ENCODE measurements at places on chromosomes 3 and 15. TPM values are rescaled to one million over a fixed set of nuclear protein-coding genes. Genes with fewer than 3 reads are reported as not detected.
A peak's percentile ranks its signal among the peaks of the same experiment; 100 is the strongest.

DNA sequence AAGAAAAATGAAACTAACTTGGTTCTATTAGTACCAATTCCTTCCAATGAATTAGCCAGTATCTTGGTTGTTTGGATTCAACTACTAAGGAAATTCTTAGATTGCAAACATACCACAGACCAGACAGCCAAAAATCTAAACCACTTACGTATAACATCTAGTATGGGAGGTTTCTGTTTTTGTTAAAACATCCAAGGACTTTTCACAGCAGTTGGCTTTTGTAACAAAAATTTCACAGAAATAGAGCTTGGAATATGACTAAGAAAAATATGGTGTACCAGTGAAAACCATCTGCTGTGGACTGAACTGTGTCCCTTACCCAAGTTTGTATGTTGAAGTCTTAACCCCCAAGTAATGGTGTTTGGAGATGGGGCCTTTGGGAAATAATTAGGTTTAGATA lies 199.2 kb downstream of the OTOL1 start:
- no peak overlapping the region for H3K4me3 ChIP-seq
- H3K36me3 ChIP-seq: no peaks in the 10 kb centered on the region
- no peaks in the 10 kb centered on the region for H3K27me3 ChIP-seq

Gene CHRFAM7A
- polyA plus RNA-seq: not detected

GRCh38 chr15:53693729-53694475 lies 65.6 kb downstream of the WDR72 start:
- peaks cover 2% of the 10 kb centered on the region for H3K27me3 ChIP-seq
- H3K27ac ChIP-seq: no peak overlapping the region
- no peak overlapping the region for H3K4me3 ChIP-seq
- H3K36me3 ChIP-seq: no peaks in the 10 kb centered on the region
- H3K4me1 ChIP-seq: no peaks in the 10 kb centered on the region

DNA sequence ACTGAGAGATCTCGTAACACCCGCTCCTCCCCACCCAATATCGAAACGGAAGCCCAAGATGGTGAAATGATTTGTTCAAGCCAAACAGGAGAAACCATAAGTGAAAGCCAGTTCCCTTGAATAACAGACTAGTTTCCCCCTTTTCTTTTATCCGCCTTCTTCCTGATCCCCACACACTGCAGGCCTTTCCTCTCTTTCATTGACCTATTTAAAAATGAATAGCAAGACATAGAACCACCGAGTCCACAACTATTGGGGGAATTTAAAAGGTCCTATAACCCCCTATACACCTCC lies 382 bp upstream of the COX17 start:
- DNase-seq: no peak
- peaks cover 7% of the 10 kb centered on the region for H3K36me3 ChIP-seq
- peak overlapping the region; percentile 93 for H3K4me3 ChIP-seq
- H3K4me1 ChIP-seq: peaks cover 40% of the 10 kb centered on the region

DNA sequence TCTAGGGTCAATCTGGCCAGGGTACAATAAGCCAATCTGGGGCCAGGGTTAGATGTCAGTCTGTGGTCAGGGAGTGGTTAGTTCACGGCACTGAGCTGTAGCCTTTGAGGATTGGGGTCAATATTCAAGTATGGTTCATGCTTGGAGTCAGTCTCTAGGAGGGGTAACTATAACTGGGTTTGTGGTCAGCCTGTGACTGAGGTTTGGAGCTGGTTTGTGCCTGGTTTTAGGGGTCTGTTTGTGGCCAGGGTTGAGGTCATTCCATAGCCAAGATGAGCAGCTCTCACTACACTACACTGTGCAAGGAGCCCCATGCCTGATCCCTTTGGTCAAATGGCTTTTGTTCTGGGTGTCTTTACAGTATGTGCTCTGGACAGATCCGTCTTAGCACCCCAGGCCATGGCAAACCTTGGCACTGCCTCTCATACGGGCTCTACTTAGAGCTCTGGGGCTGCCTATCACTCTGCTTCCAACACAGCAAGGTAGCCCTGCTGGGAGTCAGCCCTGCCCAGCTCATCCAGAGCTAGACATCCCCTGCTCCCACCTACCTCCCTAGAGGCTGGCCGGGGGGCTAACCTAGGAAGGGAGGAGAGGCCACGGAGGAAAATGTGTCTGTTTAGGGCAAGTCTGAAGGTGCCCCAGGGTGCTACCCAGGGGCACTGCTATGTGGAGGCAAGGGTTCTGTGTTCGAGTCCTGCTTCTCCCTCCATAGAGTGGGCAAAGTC lies 63.3 kb upstream of the CORO2B start:
- peaks cover 12% of the 10 kb centered on the region for H3K27me3 ChIP-seq
- no peak overlapping the region for H3K4me3 ChIP-seq
- DNase-seq: no peak
- no peaks in the 10 kb centered on the region for H3K36me3 ChIP-seq

Gene TGM5
- not detected for polyA plus RNA-seq

Gene CCDC39
- not detected for polyA plus RNA-seq

DNA sequence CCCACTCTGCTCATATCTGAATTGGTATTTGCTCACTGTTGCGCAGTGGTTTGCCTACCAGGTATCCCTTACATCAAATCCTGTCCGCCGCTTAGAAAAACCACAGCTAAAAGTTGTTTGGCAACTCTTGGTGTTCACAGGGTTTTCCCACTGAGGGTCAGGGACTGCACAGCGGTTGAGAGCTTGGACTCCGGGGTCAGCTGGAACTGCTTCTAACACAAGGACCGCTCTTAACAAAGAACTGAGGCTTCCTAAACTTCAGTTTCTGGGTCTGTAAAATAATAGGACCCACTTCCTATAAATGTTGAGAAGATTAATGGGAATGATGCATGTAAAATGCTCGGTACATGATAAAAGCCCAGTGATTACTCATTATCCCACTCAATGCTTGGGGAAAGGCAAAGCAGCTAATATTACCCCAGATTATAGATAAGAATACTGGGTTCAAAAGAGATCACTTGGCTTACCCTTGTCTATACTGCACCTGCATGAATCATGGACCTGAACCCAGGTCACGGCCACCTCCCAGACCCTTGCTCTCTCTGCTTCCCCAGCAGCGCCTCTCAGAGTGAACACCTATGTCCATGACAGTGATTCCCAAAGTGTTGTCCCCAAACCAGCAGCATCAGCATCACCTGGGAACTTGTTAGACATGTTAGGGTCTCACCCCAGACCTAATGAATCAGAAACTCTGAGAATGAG lies 36.1 kb downstream of the LIPC start:
- H3K4me3 ChIP-seq: no peak overlapping the region
- H3K27me3 ChIP-seq: peaks cover 2% of the 10 kb centered on the region
- H3K4me1 ChIP-seq: peaks cover 34% of the 10 kb centered on the region
- H3K27ac ChIP-seq: no peak overlapping the region
- H3K36me3 ChIP-seq: peaks cover 5% of the 10 kb centered on the region

Gene DISP2
- 0.03 TPM for polyA plus RNA-seq

- peak overlapping the region; percentile 40 for H3K4me3 ChIP-seq
- H3K27ac ChIP-seq: no peak overlapping the region
- H3K4me1 ChIP-seq: peaks cover 19% of the 10 kb centered on the region
Observed at GRCh38 chr3:38030126-38031021, 932 bp upstream of the PLCD1 start.

DNA sequence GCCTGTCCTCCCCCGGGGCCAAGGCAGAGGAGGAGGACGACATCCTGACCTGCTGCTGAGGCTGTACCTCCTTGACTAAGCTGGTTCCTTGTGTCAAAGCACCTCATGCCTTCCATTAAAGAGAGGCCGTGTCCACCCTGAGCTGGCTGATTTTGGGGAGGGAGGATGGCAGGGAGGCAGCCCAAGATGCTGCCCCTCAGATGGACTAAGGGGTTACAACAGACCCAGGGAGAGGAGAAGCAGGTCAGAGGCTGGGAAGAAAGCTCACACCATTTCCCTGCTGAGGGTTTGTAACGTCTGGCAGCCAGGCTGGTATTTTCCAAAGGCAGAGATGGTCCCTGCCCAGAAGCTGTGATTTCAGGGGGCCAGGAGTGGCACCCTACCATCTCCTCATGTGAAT lies 2.7 kb upstream of the ITIH3 start:
- no peaks in the 10 kb centered on the region for H3K4me1 ChIP-seq
- no peaks in the 10 kb centered on the region for H3K36me3 ChIP-seq
- H3K4me3 ChIP-seq: no peak overlapping the region
- no peak for DNase-seq
